Renal cortex interstitium (tissue), 15 donors: ENCODE measurements at places on chromosomes 6 and 20. TPM values are rescaled to one million over a fixed set of nuclear protein-coding genes. Genes with fewer than 3 reads are reported as not detected.

- no peak for DNase-seq
Measured at GRCh38 chr6:166333172-166333995, 9.0 kb downstream of the SFT2D1 start.

DNA sequence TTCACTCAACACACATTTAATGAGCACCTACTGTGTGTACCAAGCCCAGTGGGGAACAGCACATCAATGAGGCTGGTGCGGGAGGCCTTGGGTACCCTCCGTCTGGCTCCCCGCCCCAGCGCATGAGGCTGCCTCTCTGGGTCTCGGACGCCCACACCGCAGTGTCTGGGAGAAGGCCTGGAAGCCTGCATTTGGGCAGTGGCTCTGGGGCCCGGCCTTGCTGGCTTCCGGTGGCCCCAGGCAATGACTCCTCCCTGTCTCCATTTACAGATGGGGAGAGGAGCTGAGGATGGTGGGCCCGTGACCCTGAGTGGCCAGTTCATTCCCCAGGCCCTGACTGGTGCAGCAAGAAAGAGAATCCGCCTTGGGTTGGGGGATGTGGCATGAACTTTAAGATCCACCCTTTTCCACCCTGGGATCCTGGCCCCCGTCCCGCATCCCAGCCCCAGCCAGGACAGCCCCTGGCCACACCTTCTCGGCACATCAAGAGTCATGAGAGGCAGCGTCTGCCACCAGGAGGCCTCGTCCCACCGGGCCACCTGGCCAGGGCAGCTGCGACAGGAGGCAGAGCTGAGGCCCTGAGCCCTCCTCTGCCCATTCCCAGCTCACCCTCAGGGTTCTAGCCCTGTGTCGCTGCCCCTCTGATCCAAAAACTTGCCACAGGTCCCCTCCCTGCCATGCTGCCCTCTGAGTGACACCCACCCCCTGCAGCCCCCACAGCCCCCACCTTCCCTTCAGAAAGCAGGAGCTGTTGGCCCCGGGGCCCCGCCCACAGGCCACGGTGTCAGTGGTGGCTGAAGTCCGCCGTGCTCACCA, 17.5 kb upstream of the MRGBP start:
- DNase-seq = no peak

The PRND gene
- polyA plus RNA-seq = 3.1 TPM

- DNase-seq = no peak
Measured at GRCh38 chr6:16684195-16684689, 77.0 kb downstream of the ATXN1 start.

The SALL4 gene
- polyA plus RNA-seq = 7.8 TPM

- no peak for DNase-seq
Measured at GRCh38 chr6:130643361-130643760, 183.8 kb upstream of the SMLR1 start.

- no peak for DNase-seq
Measured at GRCh38 chr20:20956513-20956931, 149.6 kb downstream of the LINC00237 start.

DNA sequence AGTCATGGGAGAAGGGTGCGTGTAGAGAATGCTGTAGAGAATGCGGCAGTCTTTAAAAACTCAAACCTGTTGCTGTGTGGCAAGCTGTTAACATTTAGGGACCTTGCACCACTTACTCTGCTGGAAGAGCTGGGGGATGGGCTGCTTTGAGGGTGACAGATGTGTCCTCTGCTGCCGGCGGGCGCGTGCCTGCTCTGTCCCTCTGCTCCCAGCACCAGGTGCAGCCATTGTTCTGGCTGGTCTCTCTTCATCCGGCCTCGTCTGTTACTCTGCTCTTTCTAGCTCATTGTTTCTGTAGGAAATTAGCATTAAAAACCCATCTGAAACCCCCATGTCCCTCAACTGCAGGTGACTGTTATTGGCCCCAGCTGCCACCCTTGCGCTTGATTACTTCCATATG, 78.5 kb downstream of the CBFA2T2 start:
- DNase-seq = peak; percentile 10

- no peak for DNase-seq
Measured at GRCh38 chr6:11380969-11381744, 148.7 kb upstream of the NEDD9 start.
